ENCODE measurements at places on chromosomes 3 and 15. TPM values are rescaled to one million over a fixed set of nuclear protein-coding genes. Genes with fewer than 3 reads are reported as not detected.

DNA sequence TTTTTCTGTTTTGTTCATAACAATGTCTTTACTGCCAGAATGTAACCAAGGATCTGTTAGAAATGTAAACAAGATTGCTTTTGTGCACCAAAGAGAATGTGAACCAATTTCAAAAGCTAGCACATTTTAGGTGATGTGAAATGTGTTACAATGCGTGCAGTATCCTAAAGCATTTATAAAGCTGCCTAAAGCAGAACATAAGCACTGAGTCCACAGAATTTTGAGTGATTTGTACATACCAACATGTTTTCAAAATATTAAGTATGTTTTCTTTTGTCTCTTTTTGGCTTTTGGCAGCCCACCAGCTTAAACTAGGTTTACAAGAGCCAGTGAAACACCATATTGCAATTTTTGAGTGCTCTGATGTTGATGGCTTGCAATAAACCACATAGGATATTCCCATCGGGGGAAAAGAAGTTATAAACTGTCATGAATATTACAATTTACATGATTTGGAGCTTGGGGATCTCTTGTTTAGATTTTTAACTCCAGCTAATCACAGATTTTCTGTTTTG, 364.0 kb downstream of the ZIC1 start:
- no peak for DNase-seq

DNA sequence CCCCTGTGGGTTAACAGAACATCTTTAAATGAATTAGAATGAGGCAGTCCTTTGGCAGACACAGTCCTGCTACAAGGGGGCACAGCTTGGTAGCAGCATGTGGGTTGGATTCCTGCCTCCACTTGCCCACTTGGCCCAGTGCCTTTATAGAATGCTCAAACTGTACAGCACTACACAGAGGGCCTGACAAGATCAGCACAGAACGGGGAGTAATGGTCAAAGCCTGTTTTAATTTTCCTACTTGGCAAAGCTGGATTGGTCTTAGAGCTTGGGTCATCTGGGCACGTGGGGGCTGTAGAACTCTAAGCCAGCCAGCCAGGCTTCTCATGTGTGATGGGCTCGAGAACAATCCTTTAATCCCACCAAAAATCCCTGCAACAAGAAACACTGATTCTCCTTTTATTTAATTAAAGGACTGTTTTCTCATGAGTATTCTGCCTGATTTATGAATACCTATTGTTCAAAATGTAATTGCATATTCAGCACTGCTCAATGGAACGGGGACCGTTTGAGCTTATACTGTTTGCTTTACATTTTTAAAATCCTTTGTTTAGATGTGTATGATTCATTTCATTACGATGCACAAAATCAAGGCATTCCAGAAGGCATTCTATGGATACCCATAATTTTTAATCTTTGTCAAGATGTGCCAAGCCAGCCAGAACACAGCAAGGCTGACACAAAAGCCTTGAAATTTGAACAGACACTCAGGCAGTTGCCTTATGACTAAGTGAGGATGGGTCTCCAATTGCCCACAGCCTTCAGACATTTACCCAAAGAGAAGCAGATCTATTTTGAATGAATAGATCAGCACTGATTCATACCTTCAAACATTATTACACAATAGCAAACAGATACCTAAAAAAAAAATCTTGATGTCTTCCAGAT, 249.3 kb upstream of the TGFBR2 start:
- no peak for DNase-seq

DNA sequence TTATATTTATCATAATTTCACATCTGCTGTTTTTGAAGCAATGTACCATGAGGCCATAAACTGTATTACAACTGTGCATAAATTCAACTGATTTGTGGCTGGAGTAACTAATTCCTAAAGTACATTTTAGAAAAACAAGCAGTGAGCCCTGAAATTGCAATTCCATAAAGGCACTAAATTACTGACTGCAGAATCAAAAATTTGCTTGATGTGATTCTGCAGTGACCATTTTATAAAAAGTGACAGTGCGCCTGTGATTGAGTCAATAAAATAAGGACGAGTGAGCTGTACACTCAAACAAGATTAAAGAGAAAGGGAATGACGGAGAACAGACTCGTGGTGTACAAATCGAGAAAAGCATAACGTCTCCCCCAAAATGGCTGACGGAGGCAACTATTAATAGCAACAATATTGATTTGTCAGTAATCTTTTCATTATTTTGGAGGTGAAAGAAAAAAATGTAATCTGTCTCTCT, 121.4 kb upstream of the MEIS2 start:
- DNase-seq = no peak

DNA sequence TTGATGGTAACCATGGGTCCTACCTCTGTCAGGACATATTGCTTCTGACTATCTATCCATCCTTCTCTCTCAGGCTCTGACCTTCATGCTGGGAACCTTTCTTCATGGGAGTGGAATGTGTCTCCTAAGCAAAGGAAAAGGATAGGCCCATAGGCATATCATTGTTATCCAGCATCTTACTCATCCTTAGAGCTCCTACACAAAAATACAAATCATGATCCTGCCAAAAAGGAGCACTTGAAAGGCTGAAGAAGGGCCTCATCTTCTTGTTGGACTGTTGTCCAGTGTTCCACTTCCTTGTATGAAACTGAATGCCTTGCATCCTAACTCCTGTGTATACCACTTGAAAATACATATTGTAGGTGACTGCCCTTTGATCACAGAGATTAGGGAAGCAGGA, 96.1 kb upstream of the SOX2 start:
- no peak for DNase-seq

- DNase-seq = no peak
Observed at GRCh38 chr3:178969004-178969700, 102.5 kb downstream of the ZMAT3 start.

DNA sequence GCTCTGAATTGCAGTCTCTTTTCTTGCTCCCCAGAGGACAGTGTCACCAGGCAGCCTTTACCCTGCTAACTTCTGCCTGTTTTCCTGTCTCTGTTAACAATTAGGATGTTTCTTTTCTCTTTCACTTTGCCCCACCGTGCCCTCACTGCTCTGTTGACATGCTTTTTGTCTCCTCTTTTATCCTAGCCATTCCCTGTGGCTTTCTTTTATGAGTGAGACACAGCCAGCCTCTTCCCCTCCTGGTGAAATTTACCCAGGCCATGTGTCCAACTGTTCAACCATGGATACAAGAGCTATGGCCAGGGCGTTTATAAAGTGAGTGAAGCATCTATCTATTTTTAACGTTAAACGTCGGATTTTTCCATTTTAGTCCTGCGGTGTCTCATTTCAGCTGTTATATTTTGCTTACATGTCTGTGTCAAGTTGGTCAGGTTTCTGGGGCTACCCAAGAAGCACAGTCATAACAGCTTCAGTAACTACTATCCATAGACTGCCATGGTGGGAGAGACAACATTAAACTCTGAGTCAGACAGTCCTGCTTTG, 443.2 kb upstream of the AZI2 start:
- DNase-seq = no peak

DNA sequence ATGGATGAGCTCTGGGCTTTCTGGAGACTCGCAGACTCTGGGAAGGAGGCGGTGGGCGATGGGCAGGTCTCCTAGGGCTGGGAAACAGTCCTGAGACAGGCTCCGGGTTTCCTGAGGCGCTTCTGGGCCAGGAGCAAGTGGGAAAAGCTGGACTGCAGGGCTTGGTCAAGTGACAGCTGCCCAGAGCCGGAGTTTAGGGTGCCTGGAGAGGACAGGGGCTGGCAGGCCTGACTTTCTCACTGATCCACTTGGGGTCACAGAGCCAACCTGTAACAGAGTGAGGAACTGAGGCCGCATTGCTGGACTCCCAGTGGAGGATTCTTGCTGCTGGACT, 107.9 kb downstream of the APBA2 start:
- no peak for DNase-seq

DNA sequence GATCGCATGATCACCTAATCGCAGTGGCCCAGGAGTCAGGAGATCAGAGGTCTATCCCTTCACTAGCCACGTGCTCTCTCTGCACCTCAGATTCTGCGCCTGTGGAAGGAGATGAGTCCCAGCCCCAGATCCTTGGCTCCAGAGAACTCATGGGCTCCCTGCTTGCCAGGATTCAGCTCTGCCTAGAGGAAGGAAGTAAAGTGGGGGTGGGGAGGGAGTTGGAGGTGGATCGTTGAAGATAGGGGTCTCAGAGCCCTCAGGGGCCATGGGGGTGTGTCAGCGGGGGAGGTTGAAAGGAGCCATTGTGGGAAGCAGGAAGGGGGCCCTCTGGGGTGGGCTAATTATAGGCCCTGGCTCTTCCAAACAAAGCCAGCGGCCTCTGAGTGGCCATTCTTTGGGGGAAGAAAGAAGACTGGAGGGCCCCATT, 11.3 kb upstream of the STRA6 start:
- DNase-seq = no peak

DNA sequence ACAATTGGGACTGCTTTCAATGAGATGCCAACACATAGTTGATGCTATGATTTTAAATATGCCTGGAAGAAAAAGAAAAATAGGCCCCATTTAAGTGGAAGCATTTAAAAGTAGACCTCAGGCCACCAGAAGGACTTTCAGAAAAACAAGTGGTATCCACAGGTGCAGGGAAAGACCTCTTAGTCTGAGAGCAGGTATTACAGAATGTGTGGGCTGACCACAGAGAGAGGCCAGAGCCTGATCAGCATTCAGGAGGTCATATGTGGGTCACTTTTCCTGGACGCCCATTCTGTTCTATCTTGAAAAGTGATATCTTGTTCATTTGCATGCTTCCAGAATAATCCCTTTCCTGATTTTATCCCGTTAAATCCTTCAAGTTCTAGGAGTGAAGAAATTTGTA, 95.5 kb downstream of the GABRG3 start:
- DNase-seq = no peak

- DNase-seq = no peak
Observed at GRCh38 chr3:61118830-61119229, 132.4 kb downstream of the FHIT start.

- DNase-seq = no peak
Observed at GRCh38 chr15:29526802-29527201, 257.2 kb upstream of the NSMCE3 start.

- DNase-seq = no peak
Observed at GRCh38 chr15:75760704-75761435, 48.2 kb upstream of the CSPG4 start.

Gene TLR9
- total RNA-seq = 0.17 TPM

Gene LINGO1
- not detected for total RNA-seq

Gene SKOR1
- 0.09 TPM for total RNA-seq
